Thymus (tissue), 14 donors: ENCODE measurements at places on chromosomes 7 and 10.
A peak's percentile ranks its signal among the peaks of the same experiment; 100 is the strongest.

- no peak for DNase-seq
Measured at GRCh38 chr10:103542764-103543616, 49.5 kb downstream of the NEURL1 start.

DNA sequence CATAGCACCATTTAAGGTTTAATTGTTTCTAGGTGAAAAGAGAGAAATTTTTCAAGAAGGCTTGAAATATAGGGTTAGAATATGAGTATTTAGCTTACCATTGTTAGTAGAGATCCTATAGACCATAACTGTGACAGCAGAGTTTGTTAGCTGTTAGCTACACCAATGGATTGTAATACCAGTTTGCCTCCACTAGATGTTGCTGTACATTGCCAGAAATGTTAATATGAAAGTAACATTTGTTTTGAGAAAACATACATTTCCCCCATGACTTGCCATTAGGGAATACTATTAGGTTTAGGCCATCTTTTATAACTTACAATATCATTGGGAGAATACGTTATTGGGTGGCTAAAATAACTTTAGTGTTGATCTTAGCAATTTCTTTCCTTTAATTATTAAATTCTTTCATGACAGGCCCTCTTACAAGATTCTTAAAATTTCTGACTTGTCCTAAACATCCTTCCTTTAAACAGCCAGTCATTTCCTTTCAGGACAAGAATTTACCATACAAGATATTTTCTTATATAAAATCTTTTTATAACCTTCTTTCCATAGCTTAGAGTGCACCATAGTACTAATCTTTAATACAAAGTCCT, 39.5 kb downstream of the ZNF117 start:
- DNase-seq: peak; percentile 21

- no peak for DNase-seq
Measured at GRCh38 chr7:130925136-130925794, 191.3 kb upstream of the KLF14 start.

- peak; percentile 50 for DNase-seq
Measured at GRCh38 chr7:33108554-33109004, 625 bp downstream of the RP9 start.

- DNase-seq: no peak
Measured at GRCh38 chr7:104196161-104196560, 11.7 kb downstream of the ORC5 start.

DNA sequence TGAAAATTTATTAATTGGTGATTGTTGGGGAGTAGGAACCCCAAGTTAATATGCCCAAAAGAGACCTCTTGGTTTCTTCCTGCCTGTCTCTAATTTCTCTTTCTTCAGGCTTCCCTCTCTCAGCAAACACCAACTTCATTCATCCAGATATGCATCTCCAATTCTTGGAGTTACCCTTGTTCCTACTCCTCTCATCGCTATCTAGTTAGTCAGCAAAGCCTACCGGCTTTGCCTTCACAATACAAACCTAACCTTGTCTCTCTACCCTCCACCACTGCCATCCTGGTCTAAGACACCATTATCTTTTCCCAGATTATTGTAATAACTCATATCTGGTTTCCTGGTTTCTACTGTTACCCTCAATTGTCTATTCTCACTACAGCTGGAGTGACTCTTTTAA, 47.9 kb downstream of the MRPL32 start:
- DNase-seq: no peak

GRCh38 chr10:71797533-71798307, 24.4 kb upstream of the VSIR start:
- DNase-seq: no peak
